Cerebellar nuclear complex (tissue), 1 donor: ENCODE measurements at places on chromosomes 3 and 15.

GRCh38 chr3:141686466-141687291, 51.4 kb upstream of the RNF7 start:
- DNase-seq, result no peak

DNA sequence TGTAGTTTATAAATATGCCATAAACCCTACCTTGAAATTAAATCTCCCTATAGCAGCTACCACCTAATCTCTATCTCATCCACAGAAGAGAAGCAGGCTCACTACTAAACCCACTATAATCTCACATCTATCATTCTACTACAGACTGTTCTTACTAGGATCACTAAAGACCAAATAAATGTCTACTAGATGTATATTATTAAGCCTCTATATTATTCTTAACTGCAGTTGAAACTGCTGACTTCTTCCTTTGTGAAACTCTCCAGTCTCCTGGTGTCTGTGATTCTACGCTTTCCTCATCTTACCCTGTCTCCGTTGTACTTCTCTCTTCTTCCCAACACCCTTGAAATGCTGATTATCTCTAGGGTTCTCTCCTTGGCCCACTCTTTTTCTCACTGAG, 1154.0 kb downstream of the IGSF11 start:
- no peak for DNase-seq

DNA sequence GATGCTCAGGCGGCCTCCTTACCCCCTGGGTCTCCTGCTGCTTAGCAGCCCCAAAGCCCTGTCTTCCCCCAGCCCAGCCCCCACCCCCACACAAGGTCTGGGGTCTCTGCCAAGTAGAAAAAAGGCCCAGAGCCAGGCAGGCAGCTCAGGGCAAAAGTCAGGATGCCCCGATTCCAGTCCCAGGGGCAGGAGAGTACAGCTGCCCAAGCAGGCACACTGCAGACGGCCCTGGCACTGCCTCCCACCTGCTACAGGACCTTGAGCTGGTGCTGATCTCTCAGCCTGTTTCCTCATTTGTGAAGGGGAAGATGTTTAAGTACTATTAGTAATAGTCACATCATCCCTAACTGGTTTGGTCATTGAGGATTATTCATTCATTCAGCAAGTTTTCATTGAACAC, 12.6 kb downstream of the TMEM43 start:
- no peak for DNase-seq

GRCh38 chr3:134476306-134476705, 9.5 kb downstream of the ANAPC13 start:
- no peak for DNase-seq

- no peak for DNase-seq
These were observed 13.9 kb upstream of the RTP1 start for GRCh38 chr3:187183210-187183862.

GRCh38 chr15:25089577-25089976, 134.8 kb downstream of the SNRPN start:
- DNase-seq, result no peak
